ENCODE measurements at places on chromosomes 1 and 21. TPM values are rescaled to one million over a fixed set of nuclear protein-coding genes. Genes with fewer than 3 reads are reported as not detected.
A peak's percentile ranks its signal among the peaks of the same experiment; 100 is the strongest.

GRCh38 chr1:30912913-30913652, 4.5 kb upstream of the SDC3 start:
- no peak for DNase-seq

- DNase-seq = no peak
Observed at GRCh38 chr1:33165809-33166208, 16.0 kb downstream of the TRIM62 start.

DNA sequence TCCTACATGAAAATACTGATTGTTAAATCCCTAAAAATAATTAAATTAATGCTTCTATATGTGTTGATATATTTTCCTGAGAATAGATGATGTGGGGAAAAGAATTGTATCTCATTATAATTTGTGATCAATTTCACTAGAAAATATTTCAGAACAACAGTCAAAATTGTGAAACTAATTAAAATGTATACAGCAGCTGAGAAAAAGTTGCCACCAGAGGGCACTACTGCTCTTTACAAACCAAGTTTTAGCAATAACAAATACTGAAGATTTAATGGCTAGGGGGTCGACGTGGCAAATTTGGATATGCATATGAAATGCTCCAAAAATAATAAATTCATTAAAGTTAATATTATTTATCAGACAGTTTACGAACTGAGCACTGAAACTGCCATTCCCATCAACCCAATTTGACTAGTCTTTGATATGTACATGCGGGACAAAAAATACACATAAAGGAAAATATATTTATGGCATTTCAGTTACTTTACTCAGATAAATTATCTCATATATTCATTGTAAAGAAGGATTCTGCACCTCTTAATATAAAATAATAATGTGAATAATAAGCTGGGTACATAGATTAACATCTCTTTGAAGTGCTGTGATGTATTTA, 96.3 kb upstream of the TMPRSS15 start:
- DNase-seq = peak; percentile 31

Gene CD164L2
- total RNA-seq = not detected

- no peak for DNase-seq
Observed at GRCh38 chr1:25049190-25049589, 119.1 kb upstream of the RUNX3 start.

DNA sequence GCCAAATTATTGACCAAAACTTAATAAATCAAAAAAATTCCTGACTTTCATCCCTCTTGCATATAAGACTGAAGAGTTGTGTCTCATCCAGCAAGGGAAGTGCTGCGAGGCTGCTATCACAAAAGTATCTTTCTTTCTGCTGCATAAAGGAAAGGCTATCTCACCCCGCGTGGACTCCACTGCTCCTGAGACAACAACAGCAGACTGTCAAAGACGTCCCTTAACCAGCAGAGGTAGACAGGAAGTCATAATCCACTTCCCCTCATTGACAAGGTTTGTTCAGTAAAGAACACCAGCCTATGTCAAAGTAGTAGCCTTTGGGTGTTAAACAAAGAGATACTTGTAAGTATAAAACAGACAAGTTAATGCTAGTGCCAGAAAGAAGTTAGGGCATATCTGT, 29.4 kb downstream of the VPS26C start:
- DNase-seq = no peak

DNA sequence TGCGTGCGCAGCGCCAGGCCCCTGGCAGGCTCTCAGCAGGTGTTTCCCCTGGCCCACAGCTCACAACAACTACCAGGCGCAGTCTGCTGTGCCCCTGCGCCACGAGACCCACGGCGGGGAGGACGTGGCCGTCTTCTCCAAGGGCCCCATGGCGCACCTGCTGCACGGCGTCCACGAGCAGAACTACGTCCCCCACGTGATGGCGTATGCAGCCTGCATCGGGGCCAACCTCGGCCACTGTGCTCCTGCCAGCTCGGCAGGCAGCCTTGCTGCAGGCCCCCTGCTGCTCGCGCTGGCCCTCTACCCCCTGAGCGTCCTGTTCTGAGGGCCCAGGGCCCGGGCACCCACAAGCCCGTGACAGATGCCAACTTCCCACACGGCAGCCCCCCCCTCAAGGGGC, 68.1 kb downstream of the ALPL start:
- no peak for DNase-seq

All from dorsolateral prefrontal cortex (tissue), 122 donors.